ENCODE measurements at places on chromosomes 4 and X. TPM values are rescaled to one million over a fixed set of nuclear protein-coding genes. Genes with fewer than 3 reads are reported as not detected.

GRCh38 chr4:36508394-36508793 lies 227.0 kb downstream of the DTHD1 start:
- no peak for DNase-seq

GRCh38 chr4:124642846-124643245 lies 69.7 kb downstream of the ANKRD50 start:
- no peak for DNase-seq

Gene GNRHR
- not detected for total RNA-seq

DNA sequence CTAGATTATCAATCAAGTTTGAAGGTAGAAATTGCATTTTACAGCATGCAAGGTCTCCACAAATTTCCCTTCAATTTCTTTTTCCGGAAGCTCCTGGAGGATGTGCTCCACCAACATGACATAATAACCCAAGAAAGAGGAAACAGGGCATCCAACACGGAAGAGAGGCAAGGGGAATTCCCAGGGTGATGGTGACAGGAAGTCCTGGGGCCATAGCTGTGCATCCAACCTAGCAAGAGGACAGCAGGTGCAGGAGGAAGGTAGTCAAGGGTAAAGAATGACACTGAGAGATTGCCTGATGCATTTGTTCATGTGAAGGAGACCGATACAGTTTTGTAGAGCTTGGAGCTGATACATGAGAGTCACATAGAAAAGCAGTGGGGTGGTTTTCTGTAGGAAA lies 115.7 kb upstream of the LSM6 start:
- DNase-seq, result no peak

GRCh38 chrX:29870608-29871007 lies 344.8 kb upstream of the MAGEB2 start:
- no peak for DNase-seq

DNA sequence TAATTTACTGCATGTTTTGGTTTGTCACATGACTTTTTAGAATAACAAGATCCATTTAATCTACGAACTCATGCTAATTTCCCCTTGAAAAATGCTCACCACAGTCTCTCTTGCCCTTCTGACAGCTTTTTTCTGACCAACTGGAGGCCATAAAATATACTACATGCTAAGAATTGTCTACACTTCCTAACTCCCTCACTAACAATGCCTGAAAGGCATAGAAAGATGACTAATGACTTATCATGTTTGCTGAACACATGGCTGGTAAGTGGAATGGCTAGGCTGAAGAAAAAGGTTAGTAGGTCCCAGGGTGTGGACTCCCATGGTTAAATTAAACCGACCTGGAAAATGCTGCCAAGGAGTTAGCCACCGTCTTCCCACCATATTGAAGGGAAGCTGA lies 309.9 kb downstream of the SPOCK3 start:
- no peak for DNase-seq

Gene HSFX2
- not detected for total RNA-seq

GRCh38 chr4:48187813-48188212 lies 53.8 kb upstream of the TXK start:
- no peak for DNase-seq

Gene CCDC160
- total RNA-seq, result not detected

GRCh38 chr4:6538575-6538974 lies 36.4 kb upstream of the MAN2B2 start:
- no peak for DNase-seq

Measured in upper lobe of right lung (tissue), 1 donor.